ENCODE measurements at places on chromosomes 16 and 17. TPM values are rescaled to one million over a fixed set of nuclear protein-coding genes. Genes with fewer than 3 reads are reported as not detected.

LDAF1 gene
- total RNA-seq = 10.1 TPM

GCGR gene
- not detected for total RNA-seq

SLC13A5 gene
- not detected for total RNA-seq

KRT20 gene
- not detected for total RNA-seq

FOXC2 gene
- total RNA-seq = not detected

TBC1D3H gene
- total RNA-seq = not detected

CA7 gene
- not detected for total RNA-seq

ANKFN1 gene
- not detected for total RNA-seq

SBK1 gene
- total RNA-seq = 19.9 TPM

KRTAP1-3 gene
- total RNA-seq = not detected

SLC12A3 gene
- total RNA-seq = not detected

HSPB9 gene
- total RNA-seq = not detected

GP1BA gene
- not detected for total RNA-seq

NLE1 gene
- total RNA-seq = 21.8 TPM

KRTAP4-16 gene
- not detected for total RNA-seq

PGAP6 gene
- 89.4 TPM for total RNA-seq

ZP2 gene
- total RNA-seq = not detected

ZFP3 gene
- total RNA-seq = 14.7 TPM

GNAO1 gene
- total RNA-seq = 0.80 TPM

NHERF2 gene
- total RNA-seq = 3.8 TPM

ANKRD13B gene
- 0.70 TPM for total RNA-seq

CCT6B gene
- total RNA-seq = 1.9 TPM

RAMP2 gene
- total RNA-seq = not detected

PRR35 gene
- not detected for total RNA-seq

ITGAX gene
- 62.1 TPM for total RNA-seq

TNP2 gene
- not detected for total RNA-seq

UNC13D gene
- total RNA-seq = 149 TPM

EFCAB5 gene
- total RNA-seq = 1.1 TPM

ADAP2 gene
- total RNA-seq = 4.9 TPM

PIK3R5 gene
- total RNA-seq = 73.8 TPM

SLC5A11 gene
- not detected for total RNA-seq

PLA2G10 gene
- total RNA-seq = not detected

KRT40 gene
- total RNA-seq = not detected

ARL5C gene
- total RNA-seq = not detected

ANKRD40CL gene
- total RNA-seq = not detected

ADCY9 gene
- 3.9 TPM for total RNA-seq

CDRT15L2 gene
- not detected for total RNA-seq

TMEM238L gene
- not detected for total RNA-seq

PCYT2 gene
- 17.5 TPM for total RNA-seq

C16orf89 gene
- not detected for total RNA-seq

TBC1D28 gene
- not detected for total RNA-seq

SOCS7 gene
- 15.9 TPM for total RNA-seq

MGAT5B gene
- 2.5 TPM for total RNA-seq

SLC2A4 gene
- total RNA-seq = not detected

CACNG3 gene
- not detected for total RNA-seq

SLC9A5 gene
- total RNA-seq = 1.7 TPM
